ENCODE measurements at places on chromosomes 1 and 21.

DNA sequence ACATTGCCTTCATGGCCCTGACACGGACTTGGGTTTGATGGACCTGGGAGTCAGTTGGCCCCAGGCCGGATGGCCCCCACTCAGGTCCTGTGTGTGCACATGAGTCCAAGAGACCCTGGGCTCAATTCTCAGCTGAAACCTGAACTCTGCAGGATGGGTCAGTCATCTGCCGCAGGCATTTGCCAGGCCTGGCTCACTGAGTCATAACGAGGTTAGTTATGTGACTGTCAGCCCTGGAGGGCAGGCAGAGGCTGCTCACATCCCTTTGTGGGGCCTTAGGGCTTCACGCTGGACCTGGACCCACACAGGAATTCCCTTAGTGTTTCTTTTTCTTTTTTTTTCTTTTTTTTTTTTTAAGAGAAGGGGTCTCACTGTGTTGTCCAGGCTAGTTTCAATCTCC lies 46.5 kb downstream of the PSMG1 start:
- no peak for DNase-seq

- DNase-seq, result no peak
Measured at GRCh38 chr1:56286956-56287355, 292.4 kb downstream of the PLPP3 start.

GRCh38 chr1:179808503-179808902 lies 65.4 kb downstream of the FAM163A start:
- no peak for DNase-seq

- DNase-seq, result no peak
Measured at GRCh38 chr1:204126956-204127355, 24.9 kb downstream of the ETNK2 start.

GRCh38 chr21:46154955-46155513 lies 345 bp downstream of the FTCD start:
- DNase-seq, result no peak

All from non-pigmented ciliary epithelial cell (primary cell).